NCI-H460 (cell line): ENCODE measurements at places on chromosomes 7 and 10. TPM values are rescaled to one million over a fixed set of nuclear protein-coding genes. Genes with fewer than 3 reads are reported as not detected.

The UPK3B gene
- 0.15 TPM in 1 of 2 replicates, not detected in the other for total RNA-seq

The COBL gene
- 21.9 and 23.8 TPM in 2 replicates for total RNA-seq

The EGFR gene
- 24.3 and 25.1 TPM in 2 replicates for total RNA-seq

The AGAP3 gene
- total RNA-seq = 39.6 and 43.2 TPM in 2 replicates

The LRIT1 gene
- total RNA-seq = not detected in 2 replicates

The HMX3 gene
- 3.9 and 5.3 TPM in 2 replicates for total RNA-seq

The PIP gene
- not detected in 2 replicates for total RNA-seq

DNA sequence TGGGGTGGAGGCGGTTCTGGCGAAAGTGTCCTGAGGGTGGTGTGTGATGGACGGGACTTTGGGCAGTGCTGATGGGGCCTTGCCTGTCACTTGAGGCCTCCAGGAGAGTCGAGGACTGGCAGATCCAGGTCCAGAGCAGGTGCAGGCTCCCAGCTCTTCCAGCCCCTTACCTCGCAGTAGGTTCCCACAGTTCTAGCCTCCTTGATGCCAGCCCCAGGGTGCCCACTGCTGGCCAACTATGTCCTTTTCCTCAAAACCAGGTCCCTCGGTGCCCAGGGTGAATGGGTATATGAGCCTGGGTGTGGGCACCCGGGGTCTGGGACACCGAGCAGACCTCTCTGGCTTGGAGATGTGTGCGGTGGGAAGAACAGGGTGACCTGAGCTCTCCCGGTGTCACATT, 8.3 kb downstream of the FAM20C start:
- no peak for DNase-seq

DNA sequence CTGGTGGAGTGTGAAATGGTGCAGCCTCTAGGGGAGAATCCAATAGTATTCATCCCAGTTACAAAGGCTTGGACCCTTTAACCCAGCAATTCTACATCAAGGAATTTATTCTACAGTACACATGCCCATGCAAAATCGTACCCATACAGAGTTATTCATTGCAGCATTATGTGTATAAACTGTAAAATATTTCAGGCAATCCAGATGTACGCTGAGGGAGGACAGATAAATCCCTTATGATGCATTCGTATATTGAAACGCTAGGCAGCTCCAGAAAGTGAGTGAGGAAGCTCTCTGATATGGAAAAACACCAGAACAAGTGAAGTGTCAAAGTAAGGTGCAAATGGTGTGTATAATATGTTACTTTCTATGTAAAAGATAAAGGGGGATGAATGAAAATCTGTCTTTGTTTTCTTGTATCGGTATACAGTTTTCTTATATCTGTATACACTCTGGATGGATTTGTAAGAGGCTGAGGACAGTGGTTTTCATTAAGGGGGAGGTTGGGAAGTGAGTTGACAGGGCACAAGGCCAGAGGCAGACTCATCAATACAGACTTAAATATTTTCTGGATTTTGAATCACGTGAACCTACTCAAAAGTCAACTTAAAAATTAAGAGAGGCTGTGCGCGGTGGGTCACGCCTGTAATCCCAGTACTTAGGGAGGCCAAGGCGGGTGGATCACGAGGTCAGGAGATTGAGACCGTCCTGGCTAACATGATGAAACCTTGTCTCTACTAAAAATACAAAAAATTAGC, 17.1 kb downstream of the VWA2 start:
- DNase-seq = no peak

GRCh38 chr10:44368637-44369036, 16.3 kb downstream of the CXCL12 start:
- no peak for DNase-seq

- DNase-seq = no peak
These were observed 60.9 kb downstream of the SPOCK2 start for GRCh38 chr10:72027498-72027897.

DNA sequence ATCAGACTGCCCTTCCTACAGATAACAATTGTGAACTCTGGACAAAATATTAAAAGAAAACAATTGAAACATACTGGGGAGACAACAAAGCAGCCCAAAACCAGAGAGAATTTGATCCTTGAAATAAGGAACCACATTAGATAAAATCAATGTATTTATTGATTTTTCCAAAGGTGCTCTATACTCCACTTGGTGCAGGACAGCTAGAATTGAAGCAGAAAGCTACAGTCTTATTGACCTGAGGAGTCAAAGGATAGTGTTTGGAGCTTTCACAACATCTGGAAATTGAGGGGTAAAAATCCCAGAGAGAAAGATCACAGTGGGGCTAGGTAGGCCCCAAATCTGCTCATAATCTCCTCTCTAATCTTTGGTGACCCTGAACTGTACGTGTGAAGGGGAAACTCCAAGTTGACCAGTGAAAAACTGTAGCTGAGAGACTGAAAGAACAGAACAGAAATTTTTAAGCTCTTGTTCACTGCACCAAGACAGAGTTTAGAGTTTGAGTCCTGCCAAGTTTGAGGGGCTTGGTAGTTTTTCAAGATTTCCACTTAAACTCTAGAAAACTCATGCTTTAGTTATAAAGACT, 70.2 kb downstream of the SAMD9 start:
- no peak for DNase-seq

DNA sequence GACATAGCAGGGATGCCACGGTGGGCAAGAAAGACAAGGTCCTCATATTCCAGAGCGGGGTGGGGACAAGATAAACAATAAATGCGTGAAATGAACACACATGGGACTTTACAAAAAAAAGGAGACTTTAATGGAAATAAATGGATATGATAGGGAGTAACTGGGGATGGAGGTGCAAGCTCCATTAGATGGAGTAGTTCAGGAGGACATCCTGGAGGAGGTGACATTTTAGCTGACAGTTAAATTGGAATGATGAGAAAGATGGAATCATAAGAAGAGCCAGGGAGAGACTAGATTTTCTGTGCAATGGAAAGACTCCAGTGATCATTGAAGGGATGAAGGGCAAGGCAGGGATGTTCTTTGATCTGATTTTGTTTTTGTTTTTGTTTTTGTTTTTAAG, 83.6 kb upstream of the MYL10 start:
- no peak for DNase-seq

DNA sequence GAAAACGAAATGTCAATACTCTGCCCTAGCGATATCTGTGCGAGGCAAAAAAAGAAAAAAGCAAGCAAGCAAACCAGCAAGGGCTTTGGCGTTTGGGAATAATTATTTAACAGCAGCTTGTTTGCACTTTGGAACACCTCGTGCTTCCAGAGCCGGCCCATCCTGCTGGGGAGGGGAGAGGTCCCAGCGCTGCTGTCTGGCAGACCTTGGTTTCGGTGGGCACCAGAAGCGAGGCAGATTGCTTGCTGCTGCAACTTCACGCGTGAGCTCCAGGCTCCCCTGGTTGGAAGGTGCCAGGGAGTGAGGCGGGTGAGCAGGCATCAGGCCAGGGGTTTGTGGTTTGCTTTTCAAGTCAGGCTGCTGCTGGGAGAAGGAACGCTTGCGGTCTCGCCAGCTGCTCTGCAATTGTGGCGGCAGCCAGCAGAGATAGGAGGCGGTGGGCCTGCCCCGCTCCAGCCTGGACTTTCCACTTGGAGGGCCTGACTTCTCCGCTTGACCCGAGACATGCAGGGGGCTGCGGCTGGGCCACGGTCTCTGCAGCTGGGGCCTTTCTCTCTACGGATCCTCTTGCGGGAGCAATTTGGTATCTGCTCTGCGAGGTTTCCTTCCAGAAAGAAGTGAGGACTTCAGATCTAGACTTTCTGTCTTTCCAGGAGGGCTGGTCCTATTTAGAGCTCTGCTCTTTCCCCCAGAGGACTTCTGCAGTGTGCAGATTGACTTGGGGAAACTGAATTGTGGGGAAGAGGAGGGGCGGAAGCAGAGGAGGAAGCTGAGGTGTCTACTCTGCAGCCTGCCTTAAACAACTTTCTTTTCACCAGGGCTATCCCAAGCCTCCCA, 131.4 kb downstream of the PRPF18 start:
- no peak for DNase-seq

DNA sequence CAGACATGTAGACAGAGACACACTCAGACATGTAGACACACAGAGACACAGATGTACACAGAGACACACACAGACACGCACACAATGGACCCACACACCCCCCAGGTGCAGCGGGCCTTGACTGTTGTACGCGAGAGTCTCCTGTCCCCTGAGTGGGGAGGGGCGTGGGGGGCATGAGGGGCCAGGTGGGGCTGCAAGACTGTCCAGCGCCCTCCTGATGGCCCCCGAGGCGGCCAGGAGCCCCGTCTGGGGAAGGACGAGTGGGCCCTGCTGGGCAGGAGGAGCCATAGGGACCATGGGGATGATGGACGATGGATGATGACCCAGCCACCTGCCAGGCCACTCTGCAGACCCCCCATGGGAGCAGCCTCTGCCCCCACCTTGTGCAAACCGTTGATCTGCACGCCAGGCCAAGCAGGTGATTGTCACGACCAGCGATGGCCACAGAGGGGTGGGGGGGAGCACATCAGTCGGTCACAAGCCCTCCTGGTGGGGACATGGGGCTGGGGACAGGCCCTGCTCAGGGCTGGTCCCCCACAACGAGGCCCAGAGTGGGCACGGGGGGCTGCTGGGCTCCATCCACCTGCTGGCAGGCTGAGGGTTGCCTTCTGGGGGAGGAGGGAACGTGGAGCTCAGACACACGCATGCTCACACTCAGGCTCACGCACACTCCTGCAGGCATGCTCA, 11.6 kb downstream of the VENTX start:
- DNase-seq = no peak

DNA sequence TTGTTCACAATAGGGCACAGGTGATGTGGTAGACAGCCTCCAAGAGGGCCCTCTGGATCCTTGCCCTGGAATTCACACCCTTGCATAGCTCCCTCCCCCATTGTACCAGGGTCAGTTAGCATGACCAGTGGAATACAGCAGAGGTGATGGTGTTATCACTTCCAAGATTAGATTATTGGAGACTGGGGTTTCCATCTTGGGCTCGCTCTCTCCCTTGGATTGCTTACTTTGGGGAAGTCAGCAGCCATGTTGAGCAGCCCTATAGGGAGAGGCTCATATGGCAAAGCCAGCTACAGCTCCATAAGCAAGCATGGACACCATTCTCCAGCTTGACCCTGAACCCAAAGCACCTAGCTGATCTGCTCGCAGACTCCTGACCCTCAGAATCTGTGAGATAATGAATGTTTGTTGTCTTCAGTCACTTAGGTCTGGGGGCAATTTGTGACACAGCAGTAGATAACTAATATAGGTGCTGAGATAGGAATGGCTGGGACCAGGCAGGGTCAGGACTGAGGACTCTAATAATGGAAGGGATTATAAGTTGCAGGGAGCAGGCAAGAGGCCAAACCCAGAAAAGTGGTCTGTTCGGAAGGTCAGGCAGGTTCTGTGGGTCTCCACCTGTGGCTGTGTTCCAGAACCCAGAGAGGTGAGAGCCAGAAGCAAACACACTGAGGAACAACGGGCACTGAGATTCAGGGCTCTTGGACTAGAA, 22.9 kb downstream of the TBXAS1 start:
- no peak for DNase-seq

DNA sequence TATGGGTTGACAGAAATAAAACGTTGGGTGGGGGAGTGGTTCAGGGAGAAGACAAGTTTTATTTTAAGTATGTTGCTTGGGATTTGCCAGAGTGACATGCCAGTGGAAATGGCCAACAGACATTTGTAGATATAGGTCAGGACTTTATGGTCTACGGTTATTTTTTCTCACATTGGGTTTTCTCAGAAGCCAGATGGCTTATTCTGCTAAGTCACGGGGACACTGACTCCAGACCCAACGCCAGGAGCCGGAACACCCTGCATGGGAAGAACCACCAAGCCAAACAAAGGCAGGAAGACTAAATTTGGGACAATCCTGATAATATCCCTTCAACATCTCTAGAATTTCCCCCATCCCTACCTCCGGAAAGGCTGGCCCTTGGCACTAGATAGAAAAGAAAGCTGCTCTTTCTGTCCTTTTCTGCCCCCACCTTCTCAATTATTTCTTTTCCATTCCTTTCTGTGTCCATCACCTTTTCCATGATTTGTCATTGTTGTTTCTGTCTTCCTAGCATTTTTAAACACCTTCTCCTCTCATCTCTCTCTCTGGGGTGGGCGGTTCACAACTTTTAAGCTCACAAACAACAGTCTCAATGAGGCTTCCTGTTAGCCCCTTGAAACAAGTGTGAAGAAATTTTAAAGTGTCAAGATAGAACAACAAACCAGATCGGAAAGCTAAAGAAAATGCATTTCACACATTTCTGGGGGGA, 44.7 kb downstream of the TBXAS1 start:
- DNase-seq = no peak

DNA sequence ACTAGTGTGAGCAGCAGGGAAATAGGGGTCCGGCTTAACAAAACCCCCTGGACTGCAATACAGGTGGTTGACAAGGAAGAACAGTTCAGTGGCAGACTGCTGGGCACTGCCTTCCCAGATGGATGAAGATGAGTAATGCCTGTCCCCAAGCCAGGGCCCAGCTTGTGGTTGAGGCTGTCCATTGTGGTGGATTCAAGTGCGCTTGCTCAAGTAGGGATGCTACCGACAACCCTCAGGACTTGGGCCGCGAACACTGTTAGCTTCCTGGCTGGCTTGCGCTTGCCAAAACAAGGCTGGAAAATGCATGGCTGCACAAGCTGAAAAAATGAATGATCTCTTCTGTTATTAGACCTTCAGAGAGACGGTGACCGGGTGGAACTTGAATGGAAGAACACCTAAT, 116.1 kb upstream of the ACBD5 start:
- no peak for DNase-seq

- DNase-seq = no peak
These were observed 12.8 kb upstream of the SH3PXD2A start for GRCh38 chr10:103868200-103868599.

DNA sequence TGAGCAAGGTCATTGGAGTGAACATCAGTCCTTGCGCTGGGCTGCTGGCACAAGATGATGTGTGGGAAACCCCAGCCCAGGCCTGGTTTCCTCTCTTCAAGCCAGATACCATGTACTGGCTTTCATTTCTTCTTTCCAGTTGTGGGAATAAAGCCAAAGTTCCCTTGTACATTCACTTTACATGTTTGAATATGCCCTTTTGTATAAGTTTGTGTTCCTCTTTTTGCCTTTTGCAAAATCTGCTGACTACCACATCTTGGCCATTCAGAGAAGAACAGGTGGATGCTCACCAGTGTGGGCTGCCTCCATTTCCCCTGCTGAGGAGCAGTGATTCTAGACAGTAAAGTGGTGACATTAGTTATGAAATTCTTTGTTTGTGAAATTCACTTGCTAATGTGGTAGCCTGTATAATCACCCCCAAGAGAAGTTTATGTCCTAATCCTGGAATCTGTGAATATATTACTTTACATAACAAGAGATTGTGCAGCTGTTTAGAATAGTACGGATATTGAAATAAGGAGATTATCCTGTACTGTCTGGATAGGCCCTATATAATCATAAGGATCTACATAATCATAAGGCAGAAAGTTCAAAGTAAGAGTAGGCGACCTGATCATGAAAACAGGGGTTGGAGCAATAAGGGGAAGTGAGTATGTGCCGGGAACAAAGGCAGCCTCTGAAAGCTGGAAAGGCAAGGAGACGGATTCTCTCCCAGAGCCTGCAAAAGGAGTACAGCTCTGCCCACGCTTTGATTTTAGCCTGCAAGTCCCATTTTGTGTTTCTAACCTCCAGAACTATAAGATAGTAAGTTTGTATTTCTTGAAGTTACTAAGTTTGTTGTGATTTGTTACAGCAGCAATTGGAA, 18.8 kb upstream of the AOAH start:
- no peak for DNase-seq

GRCh38 chr7:102230593-102230992, 56.1 kb upstream of the SH2B2 start:
- no peak for DNase-seq
